Kasumi-1 (cell line): ENCODE measurements at places on chromosomes 4 and X.

- no peak for DNase-seq
Measured at GRCh38 chrX:12301288-12301687, 163.0 kb downstream of the FRMPD4 start.

- DNase-seq, result no peak
Measured at GRCh38 chr4:146310319-146311021, 96.1 kb downstream of the REELD1 start.

GRCh38 chr4:92733231-92733630 lies 429.5 kb downstream of the GRID2 start:
- no peak for DNase-seq

DNA sequence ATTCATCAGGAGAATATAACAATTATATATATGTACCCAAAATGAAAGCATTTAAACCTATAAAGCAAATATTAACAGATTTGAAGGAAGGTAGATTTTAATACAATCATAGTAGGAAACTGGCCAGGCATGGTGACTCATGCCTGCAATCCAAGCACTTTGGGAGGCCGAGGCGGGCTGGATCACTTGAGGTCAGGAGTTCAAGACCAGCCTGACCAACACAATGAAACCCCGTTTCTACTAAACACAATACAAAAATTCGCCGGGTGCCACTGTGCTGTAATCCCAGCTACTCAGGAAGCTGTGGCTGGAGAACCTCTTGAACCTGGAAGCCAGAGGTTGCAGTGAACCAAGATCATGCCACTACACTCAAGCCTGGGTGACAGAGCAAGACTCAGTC lies 118.3 kb downstream of the KCNIP4 start:
- no peak for DNase-seq

DNA sequence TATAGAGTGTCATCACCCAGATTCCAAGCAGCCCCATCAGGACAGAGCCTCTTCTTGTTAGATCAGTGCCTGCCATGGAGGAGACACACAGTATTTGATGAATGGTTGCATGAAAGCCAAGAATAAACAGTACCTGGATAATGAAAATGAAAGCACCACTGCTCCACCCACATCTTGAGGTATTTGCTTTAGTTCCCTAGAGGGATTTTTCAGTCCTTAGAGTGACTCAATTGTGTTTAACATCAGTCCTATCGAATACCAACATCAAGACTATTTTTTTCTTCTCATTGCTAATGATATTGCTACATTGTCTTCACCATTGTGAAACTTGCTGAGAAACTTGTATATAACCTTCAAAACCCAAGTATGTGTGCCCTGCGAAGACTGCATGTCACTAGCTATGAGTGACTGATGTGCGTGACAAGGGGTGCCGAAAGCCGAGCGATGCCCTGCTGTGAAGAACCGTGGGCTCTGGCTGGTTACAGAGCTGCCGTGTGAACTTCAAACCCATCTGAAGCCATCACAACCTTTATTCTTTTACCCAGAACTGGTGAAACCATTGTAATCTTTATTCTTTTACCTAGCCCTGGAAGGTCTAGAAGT lies 211.3 kb upstream of the FAT1 start:
- DNase-seq, result no peak

GRCh38 chr4:48028696-48029095 lies 12.1 kb downstream of the NIPAL1 start:
- no peak for DNase-seq

GRCh38 chr4:25437926-25438325 lies 60.9 kb downstream of the ANAPC4 start:
- DNase-seq, result no peak

GRCh38 chr4:99300934-99301333 lies 10.1 kb upstream of the ADH1A start:
- no peak for DNase-seq

DNA sequence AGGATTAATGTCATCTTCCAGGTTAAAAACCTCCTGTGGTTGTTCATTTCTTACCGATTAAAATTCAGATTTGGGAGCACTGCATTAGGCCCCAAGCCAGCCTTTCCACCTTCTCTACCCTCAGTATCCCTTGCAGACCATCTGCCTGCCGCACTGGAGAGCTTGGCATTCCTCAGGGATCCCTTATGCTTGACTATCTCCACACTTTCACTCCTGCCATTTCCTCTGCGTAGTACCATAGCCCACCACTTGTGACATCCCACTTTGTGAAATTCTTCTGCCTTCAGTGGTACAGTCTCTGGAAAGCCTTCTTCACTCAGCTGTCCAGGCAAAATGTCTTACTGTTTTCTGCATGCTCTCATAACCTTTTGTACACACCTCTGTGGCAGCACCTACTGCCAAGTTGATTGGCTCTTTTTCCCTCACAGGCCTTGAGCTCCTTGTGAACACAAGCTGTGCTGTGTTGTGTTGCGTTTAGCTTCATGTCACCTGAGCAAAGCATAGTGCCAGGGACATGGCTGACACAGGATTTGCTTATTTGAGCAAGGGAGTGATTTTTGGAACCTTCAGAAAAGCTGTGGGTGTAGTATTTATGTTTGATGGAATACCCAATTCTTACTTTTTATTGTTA lies 156.4 kb downstream of the ARX start:
- no peak for DNase-seq

DNA sequence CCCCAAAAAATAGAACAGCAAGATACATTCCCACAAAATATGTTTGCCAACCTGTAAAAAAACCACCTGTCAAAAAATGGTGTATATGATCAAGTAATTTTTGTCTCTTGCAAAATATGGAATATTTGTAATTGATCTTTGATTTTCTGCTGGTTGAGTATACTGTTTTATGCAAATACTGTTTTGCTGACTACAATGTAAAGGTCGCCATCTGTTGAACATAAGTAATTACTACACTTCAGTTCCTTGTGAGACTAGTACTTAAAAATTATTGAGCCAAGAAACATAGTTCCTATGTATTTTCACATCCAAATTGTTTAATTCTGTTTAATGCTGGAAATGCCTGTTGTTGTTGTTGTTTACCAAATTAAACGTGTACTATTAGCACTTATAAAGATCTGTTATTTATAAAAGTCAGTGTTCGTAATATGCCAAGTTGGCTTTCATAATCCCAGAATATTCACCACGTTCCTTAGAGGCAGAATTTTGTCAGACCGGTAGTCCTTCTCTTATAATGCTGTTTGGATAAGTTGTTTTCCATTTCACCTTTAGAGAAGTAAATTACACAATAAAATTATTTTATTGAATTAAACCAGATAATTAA lies 144.2 kb downstream of the PDLIM5 start:
- DNase-seq, result peak; percentile 66

- peak; percentile 26 for DNase-seq
Measured at GRCh38 chr4:82989575-82990429, 20.8 kb downstream of the LIN54 start.

DNA sequence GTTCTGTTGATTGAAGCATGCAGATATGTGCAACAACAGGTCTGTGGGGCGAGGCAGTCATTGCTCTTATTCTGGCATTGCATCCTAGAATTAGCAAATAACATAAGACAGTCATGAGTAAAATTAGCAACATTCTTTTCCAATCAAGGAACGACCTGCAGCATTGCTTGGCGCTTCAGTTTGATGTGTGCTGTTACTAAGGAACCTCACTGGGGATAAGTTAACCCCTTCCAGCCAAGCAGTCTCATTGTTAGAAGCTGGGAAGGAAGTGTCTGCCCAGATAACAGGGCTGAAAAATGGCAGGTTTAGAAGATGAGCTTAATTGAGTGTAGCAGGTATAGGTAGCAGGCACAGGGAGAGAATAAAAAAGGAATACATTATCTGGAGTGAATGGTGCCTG lies 55.4 kb downstream of the RBM46 start:
- DNase-seq, result no peak

DNA sequence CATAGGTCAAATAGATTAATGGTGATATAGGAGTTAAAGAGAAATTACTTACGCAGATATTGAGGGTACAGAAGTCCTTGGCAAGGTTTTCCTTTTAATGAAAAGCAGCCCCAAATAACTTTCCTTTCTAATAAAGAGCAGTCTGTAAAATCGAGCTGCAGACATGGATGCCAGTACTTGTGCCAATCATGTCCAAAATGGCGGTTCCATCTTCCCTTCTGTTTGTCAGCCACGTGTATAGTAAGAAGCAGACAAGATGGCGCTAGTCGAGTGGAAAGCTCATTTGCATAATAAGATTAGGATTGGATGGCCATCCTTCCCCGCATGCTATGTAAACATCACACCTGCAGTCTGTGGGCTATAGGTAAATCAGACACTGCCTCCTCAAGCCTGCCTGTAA lies 68.5 kb downstream of the FGFBP1 start:
- no peak for DNase-seq

GRCh38 chr4:76736414-76736813 lies 161.5 kb downstream of the SOWAHB start:
- no peak for DNase-seq

DNA sequence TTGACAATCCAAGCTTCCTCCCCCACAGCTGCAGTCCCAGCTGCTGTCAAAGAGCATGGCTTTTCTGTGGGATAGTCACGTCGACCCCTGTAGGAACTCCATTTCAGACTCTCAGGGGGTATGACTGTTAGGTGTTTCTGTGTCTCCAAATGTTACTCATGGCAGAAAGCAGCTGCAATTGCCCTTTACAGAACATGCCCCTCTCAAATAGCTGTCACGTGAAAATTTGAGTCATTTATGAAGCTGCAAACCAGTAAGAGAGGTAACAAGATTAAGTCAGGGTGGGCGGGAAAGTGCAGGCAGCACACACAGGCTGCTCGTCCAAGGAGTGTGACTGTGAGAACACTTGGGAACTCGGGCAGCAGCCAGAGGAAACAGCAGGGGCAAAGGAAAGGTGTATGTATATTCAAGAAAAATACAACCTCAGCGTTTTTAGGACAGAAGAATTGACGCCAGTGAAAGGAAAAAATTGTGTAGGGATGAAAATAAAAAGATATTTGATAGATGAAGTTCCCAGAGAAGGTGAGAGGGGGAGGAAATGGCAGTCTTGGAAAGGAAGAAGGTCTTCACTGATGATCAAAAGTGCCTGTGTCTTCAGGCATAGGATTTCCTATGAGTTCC lies 66.5 kb upstream of the TMEM184C start:
- DNase-seq, result no peak

GRCh38 chr4:101753721-101754120 lies 36.8 kb upstream of the BANK1 start:
- DNase-seq, result no peak

DNA sequence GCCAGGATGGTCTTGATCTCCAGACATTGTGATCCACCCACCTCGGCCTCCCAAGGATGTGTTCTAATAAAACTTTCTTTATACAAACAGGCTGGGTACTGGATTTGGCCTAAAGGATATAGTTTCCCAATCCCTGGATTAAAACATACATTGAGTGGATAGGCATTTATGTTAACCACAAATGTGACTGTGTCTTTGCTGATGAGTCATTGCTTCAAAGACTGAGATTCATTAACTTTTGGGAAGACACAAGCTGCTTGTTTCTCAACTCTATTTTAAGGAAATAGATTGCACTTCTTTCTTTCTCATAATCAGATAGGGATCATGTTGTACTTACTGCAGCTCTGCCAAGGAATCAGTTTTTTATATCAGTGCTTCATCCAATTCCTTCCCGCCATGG lies 131.3 kb upstream of the AGA start:
- peak; percentile 1 for DNase-seq

DNA sequence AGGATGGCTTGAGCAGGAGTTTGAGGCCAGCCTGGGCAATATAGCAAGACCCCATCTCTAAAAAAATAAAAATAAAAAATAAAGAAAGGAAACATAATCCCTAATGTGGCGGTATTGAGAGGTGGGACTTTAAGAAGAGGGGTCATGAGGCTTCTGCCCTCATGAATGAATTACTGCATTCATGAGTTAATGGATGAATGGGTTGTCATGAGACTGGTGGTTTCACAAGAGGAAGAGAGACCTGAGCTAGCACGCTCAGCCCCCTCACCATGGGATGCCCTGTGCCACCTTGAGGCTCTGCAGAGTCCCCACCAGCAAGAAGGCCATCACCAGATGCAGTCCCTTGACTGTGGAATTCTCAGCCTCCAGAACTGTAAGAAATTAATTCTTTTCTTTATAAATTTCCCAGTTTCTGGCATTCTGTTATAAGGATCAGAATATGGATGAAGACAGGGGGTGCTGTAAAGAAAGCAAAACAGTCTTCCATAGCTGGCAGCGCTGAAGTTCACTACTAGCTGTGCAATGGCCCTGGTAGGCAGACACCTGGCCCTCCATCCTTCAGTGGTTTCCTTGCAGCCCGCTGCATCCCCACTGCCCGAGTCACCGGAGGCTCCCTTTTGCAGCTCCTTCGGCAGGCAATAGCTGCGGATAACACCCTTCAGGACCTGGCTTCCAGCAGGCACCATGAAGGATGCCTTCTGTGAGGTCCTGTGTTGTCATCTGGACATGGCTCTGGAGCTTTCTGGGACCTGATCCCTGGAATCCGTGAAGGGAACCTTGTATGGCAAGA lies 44.8 kb upstream of the NSG1 start:
- no peak for DNase-seq

DNA sequence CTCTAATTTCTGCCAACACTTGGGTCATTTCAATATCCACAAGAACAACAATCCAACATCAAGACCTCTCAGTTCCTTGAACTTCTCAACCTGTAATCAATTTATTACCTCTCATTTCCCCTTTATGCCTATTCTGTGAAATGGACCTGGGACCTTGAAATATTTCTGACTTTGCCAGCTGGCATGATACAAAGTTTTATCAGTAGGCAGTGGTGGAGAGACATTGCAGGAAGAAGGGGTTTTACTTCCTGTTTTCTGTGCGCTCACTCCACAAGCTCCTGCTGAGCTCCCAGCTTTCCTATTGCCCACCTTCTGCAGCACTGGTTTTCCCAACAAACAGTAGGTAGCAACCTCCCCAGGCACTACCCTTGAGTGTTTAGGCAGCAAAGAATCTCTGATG lies 3.5 kb upstream of the ARHGEF6 start:
- peak; percentile 25 for DNase-seq

- no peak for DNase-seq
Measured at GRCh38 chrX:16137416-16138107, 14.2 kb downstream of the GRPR start.

- DNase-seq, result no peak
Measured at GRCh38 chr4:154076921-154077320, 288.0 kb upstream of the SFRP2 start.

- peak; percentile 72 for DNase-seq
Measured at GRCh38 chr4:5710961-5711478, at the start of gene EVC. Gene EVC, plus strand, starts transcription at chr4:5711201. Its CDS starts 180 bp downstream, at chr4:5711381.

GRCh38 chr4:5999830-6000365 lies 18.3 kb downstream of the C4orf50 start:
- DNase-seq, result no peak

GRCh38 chrX:13254870-13255269 lies 65.0 kb downstream of the ATXN3L start:
- peak; percentile 2 for DNase-seq

GRCh38 chr4:11701966-11702725 lies 273.5 kb upstream of the HS3ST1 start:
- no peak for DNase-seq

GRCh38 chrX:69221239-69222102 lies 56.2 kb upstream of the PJA1 start:
- no peak for DNase-seq

GRCh38 chrX:17368002-17368401 lies 7.0 kb upstream of the NHS start:
- no peak for DNase-seq

GRCh38 chrX:49761481-49761880 lies 65.7 kb upstream of the PAGE1 start:
- DNase-seq, result peak; percentile 20

GRCh38 chr4:30802622-30803323 lies 82.6 kb downstream of the PCDH7 start:
- no peak for DNase-seq

GRCh38 chr4:142850478-142850877 lies 4.4 kb upstream of the INPP4B start:
- DNase-seq, result peak; percentile 44

- no peak for DNase-seq
Measured at GRCh38 chrX:20680998-20681397, 414.3 kb upstream of the RPS6KA3 start.

- DNase-seq, result no peak
Measured at GRCh38 chrX:153903991-153904957, at the start of gene AVPR2. Gene AVPR2, plus strand, starts transcription at chrX:153904673. Its CDS starts 473 bp downstream, at chrX:153905146.
